ENCODE measurements at places on chromosomes 4 and X.

GRCh38 chr4:42574870-42575430, 82.0 kb downstream of the ATP8A1 start:
- DNase-seq: no peak

- DNase-seq: no peak
Observed at GRCh38 chr4:142360657-142361056, 485.4 kb downstream of the INPP4B start.

- no peak for DNase-seq
Observed at GRCh38 chr4:36417146-36417545, 135.7 kb downstream of the DTHD1 start.

- DNase-seq: no peak
Observed at GRCh38 chr4:109658871-109659410, 44.3 kb downstream of the CASP6 start.

- no peak for DNase-seq
Observed at GRCh38 chrX:70969635-70970481, 39.0 kb upstream of the SLC7A3 start.

DNA sequence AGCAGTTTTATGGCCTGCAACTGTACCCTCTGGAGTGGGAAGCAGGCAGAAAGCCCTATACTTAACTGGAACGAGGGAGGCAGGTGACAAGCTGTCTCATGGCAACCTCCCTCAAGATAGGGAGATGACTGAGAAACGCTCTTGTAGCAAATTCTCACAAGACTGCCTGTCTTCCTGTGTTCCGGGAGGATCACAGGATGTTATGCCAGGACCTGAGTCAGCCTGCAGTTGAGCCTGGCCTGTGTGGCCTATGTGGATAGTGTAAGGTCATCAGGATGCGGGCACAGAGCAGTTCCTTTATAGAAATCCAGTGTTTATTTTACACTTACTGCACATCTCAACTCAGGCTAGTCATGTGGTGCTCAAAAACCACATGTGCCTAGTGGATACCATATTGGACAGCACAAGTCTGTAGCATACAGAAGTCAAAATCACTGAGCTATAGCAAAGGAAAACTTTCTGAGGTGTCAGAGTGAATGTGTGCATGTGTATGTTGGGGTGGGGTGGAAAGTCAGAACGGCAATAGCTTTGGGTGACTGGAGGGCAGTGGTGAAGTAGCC, 25.2 kb downstream of the TAF7L start:
- no peak for DNase-seq

GRCh38 chr4:47752214-47752613, 85.7 kb downstream of the CORIN start:
- DNase-seq: no peak
